BJ (cell line): ENCODE measurements at places on chromosomes 1 and 21. TPM values are rescaled to one million over a fixed set of nuclear protein-coding genes. Genes with fewer than 3 reads are reported as not detected.

GRCh38 chr1:175443332-175443731, 250.8 kb upstream of the KIAA0040 start:
- DNase-seq = no peak

- no peak for DNase-seq
Observed at GRCh38 chr1:88571506-88571905, 112.6 kb upstream of the PKN2 start.

LCE3E gene
- polyA plus RNA-seq = not detected in 2 replicates

TBX15 gene
- 14.8 and 16.0 TPM in 2 replicates for polyA plus RNA-seq

GRCh38 chr1:5317391-5317790, 663.0 kb downstream of the AJAP1 start:
- DNase-seq = no peak

DNA sequence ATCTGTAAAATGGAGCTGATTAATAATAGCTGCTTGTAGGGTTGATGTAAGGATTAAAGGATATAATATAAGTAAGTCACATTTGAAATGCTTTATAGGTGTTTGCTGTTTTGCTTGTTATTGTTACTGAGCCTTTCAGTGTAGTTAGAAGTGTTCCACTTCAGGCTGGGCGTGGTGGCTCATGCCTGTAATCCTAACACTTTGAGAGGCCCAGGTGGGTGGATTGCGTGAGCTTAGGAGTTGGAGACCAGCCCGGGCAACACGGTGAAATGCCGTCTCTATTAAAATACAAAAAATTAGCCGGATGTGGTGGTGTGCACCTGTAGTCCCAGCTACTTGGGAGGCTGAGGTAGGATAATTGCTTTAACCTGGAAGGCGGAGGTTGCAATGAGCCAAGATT, 12.2 kb downstream of the TRNAU1AP start:
- no peak for DNase-seq

DNA sequence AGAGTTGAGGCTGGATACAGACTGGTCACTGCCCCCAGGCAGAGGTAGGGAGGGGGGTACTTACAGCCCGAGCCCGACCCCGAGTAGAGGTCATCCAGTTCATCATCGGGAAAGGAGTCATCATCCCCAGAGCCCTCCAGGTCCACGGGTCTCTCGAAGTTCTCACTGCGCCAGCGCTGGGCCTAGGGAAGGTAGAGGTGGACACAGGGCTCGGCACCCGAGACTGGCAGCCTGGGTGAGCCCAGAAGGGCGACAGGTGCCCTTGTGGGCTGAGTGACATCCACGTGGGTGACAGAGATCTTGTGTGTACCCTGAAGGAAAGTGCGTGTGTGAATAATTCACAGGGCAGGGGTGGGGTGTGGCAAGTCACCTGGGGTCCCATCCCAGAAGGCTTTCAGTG, 30.0 kb downstream of the SDC3 start:
- no peak for DNase-seq

DNA sequence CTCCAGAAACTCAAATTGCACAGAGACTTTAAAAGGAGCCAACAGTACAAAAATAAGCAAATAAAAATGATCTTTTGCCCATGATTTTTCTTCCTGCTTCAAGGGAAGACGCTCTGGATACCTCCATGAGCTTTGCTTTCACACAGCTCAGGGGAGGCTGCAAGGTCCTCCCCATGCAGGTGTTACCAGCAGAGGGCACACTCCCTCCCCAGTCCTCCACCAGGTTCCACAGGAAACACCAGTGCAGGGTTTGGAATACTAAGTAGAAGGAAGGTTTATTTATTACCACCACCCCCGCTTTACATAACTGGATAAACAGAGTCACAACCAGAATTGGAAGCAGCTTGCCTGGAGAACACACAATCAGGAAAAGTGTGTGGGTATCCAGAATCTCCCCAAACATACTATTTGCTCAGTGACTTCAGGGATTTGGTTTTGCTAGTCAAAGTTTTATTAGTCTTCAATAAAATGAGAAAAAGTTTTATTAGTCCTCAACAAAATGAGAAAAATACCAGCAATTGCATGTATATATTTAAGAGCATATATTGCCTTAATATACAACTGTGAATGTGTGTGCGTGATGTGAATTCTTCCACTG, 37.3 kb downstream of the HSD3B1 start:
- DNase-seq = no peak

SLC6A9 gene
- 29.2 and 53.9 TPM in 2 replicates for polyA plus RNA-seq

MROH7 gene
- 0.05 and 0.10 TPM in 2 replicates for polyA plus RNA-seq

LAMTOR5 gene
- 236 and 261 TPM in 2 replicates for polyA plus RNA-seq

KCNK2 gene
- polyA plus RNA-seq = 23.9 and 29.9 TPM in 2 replicates
